Amygdala (tissue), 56 donors: ENCODE measurements at places on chromosomes 16 and 17.

GRCh38 chr17:34999456-34999855 is 19.1 kb downstream of the LIG3 start:
- DNase-seq: no peak

GRCh38 chr17:49223517-49224197 is 6.9 kb downstream of the PHOSPHO1 start:
- DNase-seq: peak; percentile 30

GRCh38 chr17:18117982-18118975 is 9.7 kb downstream of the MYO15A start:
- no peak for DNase-seq

- DNase-seq: no peak
Observed at GRCh38 chr17:76384987-76385891, 830 bp downstream of the SPHK1 start.

- DNase-seq: no peak
Observed at GRCh38 chr17:79706931-79707850, 23.6 kb upstream of the ENPP7 start.

DNA sequence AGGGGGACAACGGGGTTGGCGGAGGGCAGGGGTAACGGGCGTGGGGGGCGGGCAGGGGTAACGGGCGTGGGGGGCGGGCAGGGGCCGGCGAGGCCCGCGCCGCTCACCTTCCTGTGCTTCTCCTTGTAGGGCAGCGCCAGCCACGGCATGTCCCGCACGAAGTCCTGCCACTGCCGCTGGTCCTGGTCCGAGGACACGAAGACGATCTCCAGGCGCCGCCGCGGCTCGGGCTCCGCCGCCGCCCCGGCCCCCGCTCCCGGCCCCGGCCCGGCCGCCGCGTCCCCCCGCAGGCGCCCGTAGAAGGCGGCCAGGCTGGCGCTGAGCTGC is 401 bp downstream of the NXN start:
- DNase-seq: no peak

- no peak for DNase-seq
Observed at GRCh38 chr17:10197721-10198508, 491 bp downstream of the GAS7 start.

- DNase-seq: no peak
Observed at GRCh38 chr16:23838485-23839142, 2.8 kb downstream of the PRKCB start.

DNA sequence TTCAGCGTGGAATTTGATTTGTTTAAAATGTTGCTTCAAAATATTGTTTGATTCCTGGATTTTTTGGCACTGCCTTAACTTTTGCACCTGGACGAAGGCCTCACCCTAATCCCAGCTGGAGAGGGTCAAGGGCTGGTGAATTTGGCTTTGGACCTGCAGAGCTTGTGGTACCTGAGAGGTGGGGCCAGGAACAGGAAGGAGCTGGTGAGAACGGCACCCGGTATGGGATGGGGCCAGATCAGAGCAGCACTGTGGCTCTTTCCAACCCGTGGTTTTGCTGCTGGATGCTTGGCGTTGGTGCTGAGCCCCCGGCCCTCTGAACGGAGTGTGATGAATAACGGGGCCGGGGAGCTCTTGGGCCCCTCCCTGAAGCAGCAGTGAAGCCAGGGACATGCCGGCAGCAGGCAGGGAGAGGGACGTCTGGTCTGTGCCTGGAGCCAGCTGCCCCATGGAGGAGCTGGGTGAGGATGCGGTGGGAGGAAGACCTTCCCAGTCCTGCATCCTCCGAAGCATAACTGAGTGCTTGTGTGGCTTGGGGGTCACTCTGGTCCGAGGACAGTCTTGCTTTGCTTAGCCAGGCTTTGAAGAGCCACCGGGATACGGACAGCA is 275.4 kb downstream of the SEC14L1 start:
- no peak for DNase-seq

GRCh38 chr16:86854058-86854621 is 275.8 kb downstream of the FOXL1 start:
- DNase-seq: no peak

DNA sequence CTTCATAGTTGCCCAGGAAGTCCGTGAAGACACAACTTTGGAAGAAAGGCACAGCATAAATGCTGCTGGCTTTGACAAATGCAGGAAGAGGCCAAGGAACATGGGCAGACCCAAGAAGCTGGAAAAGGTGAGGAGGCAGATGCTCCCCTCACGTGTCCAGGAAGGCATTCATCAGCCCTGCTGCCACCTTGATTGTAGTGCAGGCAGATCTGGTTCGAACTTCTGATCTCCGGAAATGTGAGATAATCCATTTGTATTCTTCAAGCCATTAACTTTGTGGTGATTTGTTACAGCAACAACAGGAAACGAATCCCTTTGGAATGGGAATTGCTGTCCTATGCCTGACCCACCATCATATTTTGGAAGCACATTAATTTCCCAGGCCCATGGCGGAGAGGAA is 28.5 kb upstream of the LCMT1 start:
- no peak for DNase-seq

DNA sequence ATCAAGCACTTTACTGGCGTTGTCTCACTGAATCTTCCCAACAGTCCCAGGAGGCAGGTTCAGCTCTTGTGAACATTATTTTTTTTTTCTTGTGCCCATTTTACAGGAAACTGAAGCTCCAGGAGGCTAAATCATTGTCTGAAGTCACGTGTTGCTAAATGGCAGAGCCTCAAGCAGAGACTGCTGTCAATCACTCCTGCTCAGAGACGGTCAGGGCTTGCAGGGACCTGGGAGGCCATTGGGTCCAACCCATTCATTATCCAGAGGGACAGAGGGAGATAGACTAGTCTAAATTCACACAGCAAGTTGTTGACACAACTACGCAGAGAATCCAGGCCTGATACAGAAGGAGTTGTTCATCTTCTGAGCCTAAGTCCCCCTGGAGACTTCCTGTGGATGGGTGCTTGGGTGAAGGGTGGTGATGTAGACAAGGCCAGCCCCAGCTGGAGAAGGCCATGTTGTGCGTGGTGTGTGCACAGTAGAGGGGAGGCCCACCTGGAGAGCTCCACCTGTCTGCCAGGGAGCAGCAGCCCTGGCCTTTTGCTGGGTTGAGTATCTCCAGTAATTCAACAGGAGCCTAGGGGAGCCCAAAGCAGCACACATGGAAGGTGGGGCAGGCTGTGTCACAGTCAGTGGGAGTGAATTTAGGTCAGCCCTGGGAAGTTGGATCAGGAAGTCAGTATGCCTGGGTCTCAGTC is 24.3 kb upstream of the C1QL1 start:
- no peak for DNase-seq

DNA sequence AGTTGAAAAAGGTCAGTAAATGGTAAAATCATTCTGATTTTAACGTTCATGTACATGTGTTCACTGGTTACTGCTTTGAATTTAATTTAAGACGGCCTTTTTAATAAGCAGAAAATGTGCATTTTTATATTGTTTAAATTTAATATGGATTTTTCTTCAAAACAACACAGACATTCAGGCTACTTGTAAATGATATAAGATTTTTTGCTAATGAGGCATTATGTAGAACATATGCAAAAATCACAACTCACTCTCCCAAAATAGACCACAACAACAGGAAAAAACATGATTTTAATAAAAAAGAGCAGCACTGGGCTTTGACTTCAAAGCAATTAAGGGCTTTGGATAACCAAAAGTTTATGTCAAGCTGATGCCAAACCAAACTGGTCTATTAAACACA is 22.3 kb downstream of the RPGRIP1L start:
- DNase-seq: no peak

DNA sequence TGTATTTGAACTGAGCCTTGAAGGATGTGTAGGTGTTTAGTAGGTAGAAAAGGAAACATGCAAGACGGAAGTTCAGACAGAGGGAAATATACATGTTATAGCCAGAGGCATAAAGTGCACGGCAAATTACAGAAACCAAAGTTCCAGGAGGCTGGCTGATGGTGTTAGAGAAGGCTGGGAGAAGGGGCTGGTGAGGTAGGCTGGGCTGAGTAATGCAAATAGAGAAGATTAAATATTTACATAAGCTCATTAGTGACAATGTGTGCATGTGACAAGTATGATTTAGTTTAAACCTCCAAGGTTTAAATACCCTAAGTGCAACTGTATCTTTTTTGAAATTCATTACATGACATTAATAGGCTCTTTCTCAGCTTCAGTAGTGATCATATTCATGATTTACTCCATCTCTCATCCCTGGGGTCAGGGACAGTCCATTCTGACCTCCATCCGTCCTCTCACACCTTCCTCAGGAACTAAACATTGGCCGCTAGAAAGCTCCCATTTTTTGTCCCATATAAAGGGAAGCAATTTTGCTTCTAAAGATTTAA is 399.8 kb upstream of the SALL1 start:
- DNase-seq: no peak

DNA sequence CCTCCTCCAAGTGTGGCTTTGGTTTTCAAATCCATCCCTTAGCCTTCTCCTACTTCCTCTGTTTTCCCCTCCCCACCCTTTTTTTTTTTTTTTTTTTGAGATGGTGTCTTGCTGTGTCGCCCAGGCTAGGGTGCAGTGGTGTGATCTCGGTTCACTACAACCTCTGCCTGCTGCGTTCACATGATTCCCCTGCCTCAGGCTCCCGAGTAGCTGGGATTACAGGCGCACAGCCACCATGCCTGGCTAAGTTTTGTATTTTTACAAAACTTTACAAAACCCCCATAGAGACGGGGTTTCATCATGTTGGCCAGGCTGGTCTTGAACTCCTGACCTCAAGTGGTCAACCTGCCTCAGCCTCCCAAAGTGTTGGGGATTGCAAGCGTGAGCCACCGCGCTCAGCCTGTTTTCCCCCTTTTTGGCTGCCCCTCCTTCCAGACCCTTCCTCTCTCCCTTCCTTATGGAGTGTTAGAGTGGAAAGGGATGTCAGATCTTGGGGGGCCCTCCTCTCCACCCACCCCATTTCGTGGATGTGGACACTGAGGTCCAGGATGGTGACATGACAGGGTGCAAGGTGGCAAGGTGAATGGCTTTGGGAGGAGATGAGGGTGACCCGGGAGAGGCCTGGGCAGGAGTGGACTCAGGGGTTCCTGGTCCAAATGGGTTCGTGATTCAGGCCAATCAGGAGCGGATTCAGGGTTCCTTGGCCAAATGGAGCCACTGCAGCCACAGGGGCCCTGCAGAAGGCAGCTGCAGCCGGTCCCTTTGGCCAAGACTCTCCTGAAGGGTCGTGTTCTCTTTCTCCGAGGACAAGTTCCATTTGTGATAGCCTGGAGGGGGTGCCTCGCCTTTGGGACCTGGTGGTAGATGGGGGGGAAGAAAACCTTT is 4.8 kb downstream of the ABCC1 start:
- DNase-seq: no peak

GRCh38 chr16:69903865-69904415 is 47.2 kb upstream of the CLEC18A start:
- DNase-seq: no peak

DNA sequence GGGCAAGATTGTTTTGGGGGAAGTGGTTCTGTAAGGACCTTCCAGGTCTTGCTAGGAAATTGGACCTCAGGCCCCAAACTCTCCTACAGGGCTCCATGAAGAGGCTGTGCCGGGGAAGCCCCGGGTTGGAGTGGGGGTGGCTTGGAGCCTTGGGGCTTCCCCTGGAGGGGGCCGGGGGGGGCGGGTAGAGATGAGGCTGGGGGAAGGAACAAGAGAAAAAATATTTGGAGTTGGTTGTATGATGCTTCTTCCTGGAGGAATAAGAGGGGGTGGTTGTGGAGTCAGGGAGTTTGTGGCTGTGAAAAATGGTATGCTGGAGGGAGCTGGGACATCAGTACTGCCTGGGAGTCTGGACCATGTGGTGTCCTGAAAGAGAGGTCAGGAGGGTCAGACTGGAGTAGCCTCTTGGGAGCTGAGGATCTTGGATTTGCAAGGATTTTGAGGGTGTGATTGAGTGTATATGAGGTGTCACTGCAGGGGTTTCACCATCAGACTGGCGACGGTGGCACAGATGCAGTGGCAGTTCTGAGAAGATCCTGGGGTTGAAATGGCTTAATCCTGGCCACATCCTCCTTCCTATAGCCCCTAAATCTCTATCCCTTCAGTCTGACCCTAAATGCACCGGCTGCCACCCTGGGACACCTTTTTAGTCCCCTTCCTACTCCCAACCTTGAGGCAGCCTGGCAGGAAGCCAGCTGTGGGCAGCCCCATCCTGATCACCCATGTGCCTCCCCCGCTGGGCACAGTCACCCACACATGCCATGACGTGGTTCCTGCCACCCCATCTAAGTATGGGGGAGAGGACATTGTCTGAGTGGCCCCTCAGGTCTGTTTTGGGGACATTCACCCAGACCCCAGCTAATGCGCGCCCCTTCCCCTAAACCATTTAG is 10.9 kb downstream of the RARA start:
- no peak for DNase-seq

DNA sequence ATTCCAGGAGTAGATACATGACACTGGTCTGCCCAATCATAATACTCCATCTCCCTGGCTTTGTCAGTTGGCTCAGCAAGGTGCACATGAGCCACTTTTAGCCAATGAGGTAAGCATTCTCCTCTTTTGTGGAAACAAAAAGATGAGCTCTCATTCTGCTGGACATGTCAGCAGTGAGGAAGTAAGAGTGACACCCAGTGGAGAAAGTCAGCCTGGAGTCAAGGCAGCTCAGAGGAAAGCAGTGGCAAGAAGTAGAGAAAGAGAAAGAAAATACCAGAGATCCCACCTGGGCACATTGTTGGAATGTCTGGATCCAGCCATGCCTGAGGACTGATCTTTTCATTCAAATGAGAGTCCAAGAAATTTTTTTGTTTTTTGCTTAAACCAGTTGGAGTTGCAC is 496.9 kb upstream of the C16orf82 start:
- DNase-seq: no peak

DNA sequence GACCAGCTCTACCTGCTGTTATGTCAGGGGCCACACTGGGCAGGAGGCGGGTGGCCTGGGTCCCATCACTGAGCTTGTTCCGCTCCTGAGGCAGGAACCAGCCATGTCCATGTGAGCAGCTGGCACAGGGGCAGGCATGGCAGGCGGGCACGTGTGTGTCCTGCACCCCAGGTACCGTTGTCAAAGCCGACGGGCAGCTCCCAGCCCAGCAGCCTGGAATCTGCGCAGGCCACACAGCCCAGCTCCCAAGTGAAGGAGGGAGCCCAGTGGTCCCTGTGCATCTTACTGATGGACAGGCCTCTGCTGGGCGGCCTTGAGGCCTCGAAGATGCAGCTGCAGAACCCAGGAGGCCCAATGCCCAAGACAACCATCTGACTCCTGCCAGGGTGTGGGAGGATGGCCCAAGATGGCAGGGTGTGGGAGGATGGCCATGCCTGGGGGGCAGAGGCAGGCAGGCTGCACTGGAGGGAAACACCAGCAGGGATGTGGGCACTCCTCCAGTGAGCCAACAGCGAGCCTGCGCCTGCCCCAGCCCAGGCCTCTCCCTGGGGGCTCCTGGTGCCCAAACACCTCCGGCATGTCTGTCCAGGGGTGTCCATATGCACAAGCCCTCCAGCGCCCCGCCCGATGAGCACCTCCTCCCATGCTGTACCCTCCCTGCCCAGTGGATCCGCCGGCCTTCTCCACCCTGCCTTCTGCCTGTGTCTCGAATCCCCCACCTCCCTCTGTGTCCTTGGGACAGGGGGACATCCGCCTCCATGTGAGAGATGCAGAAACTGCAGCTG is 12.8 kb downstream of the FAM83G start:
- no peak for DNase-seq

- DNase-seq: no peak
Observed at GRCh38 chr17:1957037-1957436, 68.1 kb downstream of the RTN4RL1 start.

GRCh38 chr16:26169473-26169872 is 477.7 kb downstream of the HS3ST4 start:
- DNase-seq: no peak
